Hypothalamus (tissue), 51 donors: ENCODE measurements at places on chromosomes 6 and 20.

DNA sequence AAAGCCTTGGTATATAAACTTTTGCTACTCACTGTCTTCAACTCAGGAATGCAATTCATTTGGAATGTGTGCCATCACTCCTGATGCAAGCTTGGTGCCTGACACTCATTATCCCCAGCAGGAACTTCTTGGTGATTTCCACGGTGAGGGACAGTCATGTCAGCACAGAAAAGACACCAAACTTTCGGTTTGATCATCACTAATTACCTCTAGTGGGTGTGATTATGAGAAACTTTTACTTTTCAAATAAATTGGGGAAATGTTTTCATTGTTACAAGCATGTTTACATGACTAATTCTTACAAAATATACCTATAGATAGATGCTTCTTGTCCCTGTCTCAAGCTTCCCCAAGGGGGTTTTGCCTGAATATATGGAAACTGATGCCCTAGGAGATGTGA is 40.9 kb downstream of the RPP40 start:
- no peak for DNase-seq

GRCh38 chr20:5797843-5798462 is 47.8 kb downstream of the SHLD1 start:
- no peak for DNase-seq

DNA sequence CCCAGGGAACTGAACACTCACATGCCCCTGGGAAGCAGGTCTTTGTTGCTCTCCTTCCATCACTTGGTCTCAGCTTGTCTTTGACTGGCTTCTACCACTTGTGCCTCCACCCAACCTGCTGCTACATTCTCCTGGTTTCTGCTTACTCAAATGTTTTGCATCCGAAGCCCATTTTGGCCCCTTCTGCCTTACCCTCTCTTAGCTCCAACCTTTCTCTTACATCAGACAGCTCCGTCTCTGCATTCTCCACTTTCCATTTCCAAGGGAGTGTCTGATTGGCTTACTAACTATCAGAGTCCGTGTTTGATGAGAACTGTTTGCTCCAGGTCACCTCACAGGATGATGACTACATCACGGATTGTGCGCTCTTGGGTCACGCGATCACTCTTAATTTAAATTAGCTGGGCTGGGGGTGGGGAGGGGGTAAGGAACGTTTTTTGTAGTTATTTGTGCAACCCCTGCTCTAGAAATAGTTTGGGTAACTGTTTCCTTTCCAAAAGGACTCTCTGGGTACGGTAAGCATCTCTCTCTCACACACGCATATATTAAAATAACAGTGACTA is 844 bp upstream of the ABRACL start:
- no peak for DNase-seq

- DNase-seq = no peak
Observed at GRCh38 chr6:33278392-33278741, 1.4 kb downstream of the B3GALT4 start.

DNA sequence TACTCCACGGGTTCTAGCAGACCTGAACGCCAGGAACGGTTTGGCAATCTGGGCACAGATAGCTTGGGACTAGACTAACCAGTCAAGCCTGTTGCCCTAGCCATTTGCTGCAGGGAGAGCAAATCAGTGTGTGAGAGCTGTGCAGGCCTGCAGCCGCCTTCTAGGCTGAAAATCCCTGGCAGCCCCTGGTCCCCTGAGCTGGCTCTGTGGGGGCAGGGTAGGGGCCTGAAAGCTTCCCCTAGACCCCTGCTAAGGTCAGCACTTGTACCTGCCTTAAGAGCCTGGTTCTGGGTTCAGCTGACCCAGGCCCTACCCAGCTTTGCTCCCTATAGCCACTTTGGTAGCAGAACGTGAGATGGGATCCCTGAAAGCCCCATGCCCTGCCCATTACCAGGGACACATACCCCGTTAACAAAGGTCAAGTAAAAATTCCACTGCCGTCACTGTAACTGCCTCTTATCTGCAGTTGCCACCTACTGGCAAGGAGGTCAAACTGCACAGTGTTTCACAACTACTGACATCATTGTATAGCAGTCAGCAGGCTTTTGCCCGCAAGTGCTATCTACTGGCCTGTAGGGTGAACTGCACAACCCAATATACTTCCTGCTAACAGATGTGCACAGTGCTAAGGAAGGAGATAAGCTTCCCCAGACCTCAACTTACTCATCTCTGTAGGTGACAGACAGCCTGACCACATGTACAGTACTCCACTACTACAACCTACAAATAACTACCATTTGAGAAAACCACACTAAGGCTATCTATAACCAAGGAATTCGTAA is 95.1 kb upstream of the OLIG3 start:
- DNase-seq = no peak

DNA sequence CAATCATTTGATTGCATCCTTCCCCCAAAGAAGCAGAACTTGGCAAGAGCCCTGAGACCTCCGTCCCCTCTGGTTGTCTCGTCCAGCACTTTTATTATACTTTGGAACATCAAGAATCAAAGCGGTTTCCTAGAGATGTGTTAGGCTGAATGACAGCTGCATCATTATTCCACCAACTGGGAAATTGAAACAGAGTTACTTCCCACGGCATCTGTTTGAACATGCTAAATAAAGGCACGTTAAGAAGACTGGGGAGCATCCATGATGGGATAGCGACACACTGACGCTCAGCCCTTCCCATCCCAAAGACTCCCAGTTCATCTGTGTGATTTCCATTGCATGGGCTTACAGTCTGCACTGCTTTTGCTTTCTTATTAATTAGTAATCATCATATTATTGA is 147.8 kb downstream of the TBC1D7 start:
- no peak for DNase-seq

- DNase-seq = no peak
Observed at GRCh38 chr20:10788877-10789276, 115.1 kb upstream of the JAG1 start.

DNA sequence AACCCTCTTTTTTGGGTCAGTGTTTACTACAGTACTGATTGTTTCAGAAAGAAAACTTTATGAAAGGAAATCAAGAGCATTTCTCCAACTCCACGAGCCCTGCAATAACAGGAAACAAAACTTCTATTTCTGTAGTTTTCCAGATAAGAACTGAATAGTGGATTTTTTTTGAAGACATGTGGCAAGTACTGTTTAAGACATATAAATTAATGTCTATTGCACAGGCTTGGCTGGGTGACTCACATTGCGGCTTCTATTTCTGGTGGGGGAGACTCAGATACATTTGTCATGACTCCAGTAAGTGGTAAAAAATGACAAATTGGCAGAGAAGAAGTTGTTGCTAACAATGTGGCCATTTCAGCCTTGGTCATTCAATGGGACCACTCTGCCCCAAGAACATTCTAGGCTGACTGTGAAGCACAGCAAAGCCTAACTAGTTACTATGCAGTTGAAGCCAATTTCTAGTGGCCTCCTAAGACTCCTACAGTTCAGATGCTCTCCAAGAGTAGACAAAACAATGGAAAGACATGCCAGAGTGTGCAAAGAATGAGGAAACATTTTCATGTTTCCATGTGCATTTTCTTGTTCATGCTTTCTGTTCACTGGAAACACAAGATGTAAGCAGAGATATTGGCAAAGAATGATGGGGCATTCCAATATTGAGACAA is 200.9 kb downstream of the EDN1 start:
- no peak for DNase-seq

DNA sequence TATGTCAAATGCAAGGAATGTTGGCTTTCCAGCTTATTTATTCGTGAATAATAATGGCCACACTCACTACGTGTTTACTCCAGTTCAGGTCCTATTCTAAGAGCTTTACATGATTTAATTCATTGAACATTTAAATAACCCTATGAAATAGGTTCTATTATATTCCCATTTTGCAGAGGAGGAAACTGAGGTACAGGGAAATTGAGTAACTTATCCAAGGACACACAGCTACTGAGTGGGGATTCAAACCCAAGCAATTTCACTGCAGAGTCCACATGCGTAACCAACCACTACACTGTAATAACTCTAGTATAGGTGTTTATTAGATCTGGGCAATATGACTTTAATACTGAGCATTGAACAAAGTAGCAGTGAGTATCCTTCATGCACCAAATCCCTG is 12.3 kb upstream of the SLC13A3 start:
- DNase-seq = no peak

GRCh38 chr20:1450926-1451491 is 15.6 kb downstream of the NSFL1C start:
- DNase-seq = no peak
